ENCODE measurements at places on chromosomes 2 and 18. TPM values are rescaled to one million over a fixed set of nuclear protein-coding genes. Genes with fewer than 3 reads are reported as not detected.
A peak's percentile ranks its signal among the peaks of the same experiment; 100 is the strongest.

GRCh38 chr2:216698895-216699294 lies 3.5 kb upstream of the IGFBP5 start:
- DNase-seq = no peak
- no peak overlapping the region for H3K27ac ChIP-seq
- no peak overlapping the region for H3K4me3 ChIP-seq
- no peaks in the 10 kb centered on the region for H3K36me3 ChIP-seq

DNA sequence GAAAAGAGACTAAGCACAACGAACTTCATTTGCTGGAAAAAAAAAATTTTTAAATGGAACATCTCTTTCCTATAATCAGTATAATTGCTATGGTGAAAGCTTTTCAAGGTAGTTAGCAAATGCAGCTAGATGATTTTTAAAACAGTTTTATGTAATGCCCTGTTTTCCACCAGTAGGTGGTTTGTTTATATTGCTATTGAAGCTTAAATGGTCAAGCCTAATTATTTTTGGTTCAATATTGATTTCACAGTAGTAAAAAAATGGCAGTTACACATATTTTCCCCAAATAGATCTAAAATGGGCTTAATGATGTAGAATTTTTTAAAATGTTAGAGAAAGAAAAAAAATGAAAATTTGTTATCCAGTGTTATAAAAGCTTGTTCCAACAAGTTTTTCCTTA lies 70.2 kb downstream of the CDH19 start:
- H3K4me3 ChIP-seq = no peak overlapping the region
- peaks cover 13% of the 10 kb centered on the region for H3K4me1 ChIP-seq
- no peak overlapping the region for H3K27ac ChIP-seq
- no peaks in the 10 kb centered on the region for H3K36me3 ChIP-seq
- no peaks in the 10 kb centered on the region for H3K27me3 ChIP-seq
- DNase-seq = no peak

- no peak overlapping the region for H3K4me3 ChIP-seq
- no peak for DNase-seq
- no peaks in the 10 kb centered on the region for H3K27me3 ChIP-seq
- peaks cover 29% of the 10 kb centered on the region for H3K36me3 ChIP-seq
These were observed 97.4 kb downstream of the FSIP2 start for GRCh38 chr2:185835974-185836373.

The ACADL gene
- total RNA-seq = 0.42 TPM

The TMEM37 gene
- total RNA-seq = 9.6 TPM

DNA sequence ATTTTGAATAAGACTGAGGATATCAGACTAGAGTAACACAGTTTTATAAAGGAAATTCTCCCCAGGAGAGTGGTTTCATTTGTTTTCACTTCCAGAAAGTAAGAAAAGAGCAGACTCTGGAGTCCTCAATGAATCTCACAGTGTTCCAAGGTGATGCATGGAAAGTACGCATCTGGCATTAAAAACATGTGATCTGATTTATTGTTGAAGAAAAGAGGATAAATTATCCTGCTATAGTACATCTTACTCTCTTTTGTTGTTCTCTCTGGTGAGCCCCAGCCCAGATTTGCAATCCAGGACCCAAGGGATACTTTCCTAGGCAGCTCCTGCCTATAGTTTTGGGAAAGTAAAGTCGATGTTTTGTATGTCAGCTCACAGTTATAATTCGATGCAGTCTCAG lies 285.9 kb downstream of the CTNNA2 start:
- peaks cover 42% of the 10 kb centered on the region for H3K4me1 ChIP-seq
- H3K36me3 ChIP-seq = peaks cover 19% of the 10 kb centered on the region
- DNase-seq = no peak
- peak overlapping the region; percentile 56 for H3K27ac ChIP-seq
- H3K27me3 ChIP-seq = no peaks in the 10 kb centered on the region

The CTAGE1 gene
- total RNA-seq = not detected

DNA sequence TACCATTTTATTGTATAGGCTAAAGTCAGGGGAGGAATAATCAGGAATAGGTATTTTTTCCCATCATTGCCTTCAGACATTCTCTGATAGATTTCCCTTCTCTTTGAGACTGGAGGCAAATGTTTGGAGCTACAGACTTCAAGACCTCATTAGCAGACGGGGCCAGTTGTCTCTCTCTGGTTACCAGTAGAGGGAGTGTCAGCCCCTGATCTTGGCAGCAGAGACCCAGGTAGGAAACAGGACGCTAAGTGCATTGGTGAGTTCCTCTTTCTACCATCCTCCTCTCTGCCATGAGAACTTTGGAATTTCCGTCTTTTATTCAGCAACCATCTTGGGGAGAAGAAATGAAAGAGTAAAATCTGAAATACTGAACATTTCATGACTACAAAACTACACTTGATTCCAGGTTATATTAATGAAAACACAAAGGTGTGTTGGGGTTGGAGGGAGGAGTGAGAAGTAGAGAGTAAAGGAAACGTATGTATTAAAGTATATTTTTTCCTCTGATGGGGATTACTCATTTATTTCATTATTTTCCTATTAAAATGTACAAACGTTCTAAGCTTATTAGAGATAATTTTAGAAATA lies 186.2 kb upstream of the GCFC2 start:
- H3K4me1 ChIP-seq = peaks cover 3% of the 10 kb centered on the region
- peak; percentile 61 for DNase-seq
- H3K27me3 ChIP-seq = no peaks in the 10 kb centered on the region

The APOB gene
- total RNA-seq = 1.5 TPM

DNA sequence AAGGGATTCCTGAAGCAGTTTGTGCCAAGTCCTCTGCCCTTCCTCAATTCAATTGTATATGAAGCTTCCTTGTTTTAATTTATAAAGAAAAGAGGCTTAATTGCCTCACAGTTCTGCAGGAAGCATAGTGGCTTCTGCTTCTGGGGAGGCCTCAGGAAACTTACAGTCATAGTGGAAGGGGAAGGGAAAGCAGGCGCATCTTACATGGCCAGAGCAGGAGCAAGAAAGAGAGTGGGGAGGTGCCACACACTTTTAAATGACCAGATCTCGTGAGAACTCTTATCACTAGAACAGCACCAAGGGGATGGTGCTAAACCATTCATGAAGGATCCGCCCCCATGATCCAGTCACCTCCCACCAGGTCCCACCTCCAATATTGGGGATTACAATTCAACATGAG lies 114.2 kb downstream of the SGPP2 start:
- no peaks in the 10 kb centered on the region for H3K4me1 ChIP-seq
- DNase-seq = no peak
- no peaks in the 10 kb centered on the region for H3K36me3 ChIP-seq
- H3K4me3 ChIP-seq = no peak overlapping the region

DNA sequence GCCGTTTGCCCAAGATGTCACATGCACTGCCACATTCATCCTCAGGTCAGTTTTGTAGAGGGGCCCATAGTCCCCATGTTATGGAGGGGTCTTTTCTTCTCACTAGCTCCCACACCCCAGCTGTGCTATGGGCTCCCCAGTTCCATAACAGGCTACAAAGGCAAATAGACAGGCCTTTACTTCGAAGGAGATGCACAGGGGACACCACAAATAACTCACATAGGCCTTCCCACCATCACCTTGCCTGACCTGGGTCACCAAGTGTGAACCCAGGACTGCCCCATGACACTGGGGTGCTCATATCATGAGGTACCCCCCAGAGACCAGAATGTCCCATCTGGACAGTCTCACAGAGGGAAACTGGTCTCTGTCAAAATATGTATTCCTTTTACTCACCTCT lies 15.0 kb upstream of the INO80C start:
- H3K27ac ChIP-seq = no peak overlapping the region
- DNase-seq = no peak
- no peaks in the 10 kb centered on the region for H3K27me3 ChIP-seq
- no peaks in the 10 kb centered on the region for H3K36me3 ChIP-seq
- peaks cover 33% of the 10 kb centered on the region for H3K4me1 ChIP-seq

The MYL1 gene
- not detected for total RNA-seq

The MYO7B gene
- 0.02 TPM for total RNA-seq

DNA sequence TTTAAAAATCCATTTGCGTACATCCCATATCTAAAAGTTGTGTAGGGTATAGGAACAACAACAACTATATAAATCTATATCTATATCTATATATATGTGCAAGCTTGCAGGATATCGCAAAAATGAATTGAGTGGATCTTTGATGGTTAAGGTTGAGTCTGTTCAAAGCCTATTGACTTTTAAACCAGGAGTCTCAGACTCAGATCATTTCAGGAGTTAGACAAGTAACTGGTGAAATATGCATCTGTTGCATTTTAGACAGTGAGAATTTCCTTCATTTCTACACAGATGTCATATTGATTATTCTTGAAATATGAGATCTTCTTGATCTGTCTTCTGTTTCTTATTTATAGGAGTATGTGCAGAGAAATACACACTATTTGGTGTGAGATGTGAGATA lies 66.5 kb downstream of the PARD3B start:
- no peak overlapping the region for H3K27ac ChIP-seq
- H3K4me1 ChIP-seq = 0 out of 2 replicates have a peak, but pooled peaks cover 3% of the 10 kb centered on the region
- H3K27me3 ChIP-seq = no peaks in the 10 kb centered on the region

The IL1F10 gene
- not detected for total RNA-seq

GRCh38 chr2:152718909-152719645 lies 657 bp downstream of the ARL6IP6 start:
- peak overlapping the region; percentile 97 for H3K4me3 ChIP-seq
- peak overlapping the region; percentile 100 for H3K27ac ChIP-seq
- H3K4me1 ChIP-seq = peaks cover 33% of the 10 kb centered on the region
- no peaks in the 10 kb centered on the region for H3K27me3 ChIP-seq
- peaks cover 39% of the 10 kb centered on the region for H3K36me3 ChIP-seq
